Activated T-helper 9 cell treated with anti-CD3 and anti-CD28 coated beads, Interleukin-2, amount 50 U/mL, for 16 hours (primary cell): ENCODE measurements at places on chromosomes 12 and 14.

- DNase-seq = no peak
These were observed 783.6 kb upstream of the TBX3 start for GRCh38 chr12:115467531-115467930.

- DNase-seq = no peak
These were observed 18.5 kb downstream of the RHOF start for GRCh38 chr12:121774968-121775474.

DNA sequence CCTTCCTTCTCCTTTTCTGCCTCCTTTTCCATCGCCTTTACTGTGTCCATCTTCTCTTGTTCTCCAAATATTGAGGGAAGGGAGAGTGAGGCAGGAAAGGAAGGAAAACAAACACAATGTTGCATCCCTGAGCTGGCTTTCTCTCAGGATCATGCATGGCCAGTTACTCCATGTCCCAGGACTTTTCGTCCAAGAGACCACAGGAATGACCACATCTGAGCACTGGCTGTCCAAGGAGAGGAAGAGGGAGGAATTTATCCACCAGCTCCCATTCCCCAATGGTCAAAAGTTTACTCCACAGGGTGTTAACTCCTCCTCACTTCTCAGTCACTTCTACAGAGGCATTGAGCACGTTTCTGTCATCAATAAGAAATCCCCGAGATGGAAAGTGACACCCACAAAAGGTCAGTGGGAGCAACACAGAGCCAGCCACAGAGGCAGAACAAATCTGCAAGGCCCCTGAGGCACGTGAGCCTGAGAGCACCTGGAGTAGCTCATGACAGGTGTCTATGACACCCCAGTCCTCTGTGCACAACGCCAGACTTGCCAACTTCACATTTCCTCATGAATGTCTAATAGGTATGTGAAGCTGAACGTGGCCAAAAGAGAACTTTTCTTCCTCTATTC, 177.3 kb upstream of the NUDT4 start:
- DNase-seq = no peak

DNA sequence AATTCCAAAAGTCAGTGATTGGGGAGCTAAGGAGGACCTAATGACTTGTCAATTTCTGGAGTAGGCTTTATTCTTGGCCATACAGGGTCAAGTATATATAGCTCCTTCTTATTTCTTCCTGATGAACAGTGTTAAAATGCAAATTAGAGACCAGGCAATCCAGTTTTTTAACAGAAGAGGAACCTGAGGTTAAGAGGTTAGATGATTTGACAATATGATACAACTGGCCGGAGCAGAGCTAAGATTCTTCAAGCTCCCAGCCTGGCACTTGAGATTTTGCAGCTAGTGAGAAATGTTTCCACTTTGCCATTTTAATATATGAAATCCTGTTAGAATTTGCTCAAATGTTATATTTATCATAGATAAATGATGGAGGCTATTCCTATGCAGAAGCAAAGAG, 204.0 kb downstream of the SSPN start:
- no peak for DNase-seq

DNA sequence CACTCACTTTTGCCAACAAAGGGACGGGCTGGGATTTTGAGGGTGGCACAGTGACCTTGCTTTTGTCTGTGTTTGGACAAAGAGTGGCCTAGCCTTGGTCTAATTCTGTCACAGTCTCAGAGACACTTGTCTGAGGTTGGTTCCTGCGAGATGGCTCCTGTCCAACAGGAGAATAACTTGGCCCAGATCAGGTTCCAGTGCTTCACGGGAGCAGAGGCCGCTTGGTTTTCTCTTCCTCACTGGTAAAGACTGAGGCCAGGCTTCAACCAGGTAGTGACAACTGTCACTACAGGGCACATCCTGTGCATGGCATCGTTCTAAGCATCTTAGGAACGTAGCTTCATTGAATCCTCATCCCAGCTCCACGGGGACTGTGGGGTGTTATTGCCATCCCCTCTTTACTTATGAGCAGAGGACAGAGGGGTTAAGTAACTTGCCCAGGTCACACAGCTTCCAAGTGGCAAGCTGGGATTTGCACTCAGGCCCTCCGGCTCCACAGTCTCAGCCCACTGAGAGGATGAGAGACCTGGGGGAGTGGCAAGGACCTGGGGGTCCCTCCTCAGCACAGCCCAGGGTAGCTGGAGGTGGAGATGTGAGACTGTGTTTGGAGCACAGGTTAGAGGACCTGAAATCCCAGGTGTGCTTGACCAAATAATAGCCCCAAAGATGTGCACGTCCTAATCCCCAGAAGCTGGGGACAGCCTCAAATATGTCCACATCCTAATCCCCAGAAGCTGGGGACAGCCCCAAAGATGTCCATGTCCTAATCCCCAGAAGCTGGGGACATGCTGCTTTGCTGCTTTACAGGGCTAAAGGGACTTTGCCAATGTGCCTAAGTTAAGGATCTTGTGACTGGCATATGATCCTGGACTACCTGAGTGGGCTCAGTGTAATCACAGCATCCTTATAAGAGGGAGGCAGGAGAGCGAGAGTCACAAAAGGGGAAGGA, 179.2 kb upstream of the RTL1 start:
- DNase-seq = no peak

DNA sequence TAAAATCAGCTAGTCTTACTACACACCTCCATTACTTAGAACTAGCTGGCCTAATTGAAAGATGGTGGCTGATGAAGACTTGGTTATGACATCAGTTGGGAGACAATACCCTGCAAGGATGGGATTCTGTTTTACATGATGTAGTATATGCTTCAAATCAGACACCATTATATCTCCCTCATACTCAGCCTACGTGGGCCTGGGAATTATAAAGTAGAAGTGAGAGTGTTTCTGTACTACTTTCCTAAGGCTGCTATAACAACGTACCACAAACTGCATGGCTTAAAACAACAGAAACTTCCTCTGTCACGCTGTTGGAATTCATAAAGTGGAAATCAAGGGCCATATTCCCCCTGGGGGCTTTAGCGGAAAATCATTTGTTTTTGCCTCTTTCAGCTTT, 190.4 kb downstream of the PAH start:
- no peak for DNase-seq

DNA sequence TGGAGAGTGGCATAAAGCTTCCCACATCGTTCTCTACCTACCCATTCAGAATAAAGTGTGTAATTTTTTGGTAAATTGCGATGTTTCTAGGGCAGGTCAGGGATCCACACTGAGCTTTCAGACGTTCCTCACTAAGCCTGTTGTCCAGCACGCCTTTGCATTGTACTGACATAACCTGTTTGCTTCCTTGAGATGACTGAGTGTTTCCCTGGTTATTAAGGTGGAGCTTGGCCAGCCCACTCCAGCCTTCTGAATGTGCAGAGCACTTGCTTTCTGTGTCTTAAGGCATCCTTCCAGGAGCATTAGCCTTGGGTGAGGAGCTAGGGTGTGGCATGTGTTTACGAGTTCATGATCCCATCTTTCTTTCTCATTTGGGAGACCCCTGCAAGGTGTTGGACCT, 96.4 kb downstream of the TMEM260 start:
- DNase-seq = no peak

DNA sequence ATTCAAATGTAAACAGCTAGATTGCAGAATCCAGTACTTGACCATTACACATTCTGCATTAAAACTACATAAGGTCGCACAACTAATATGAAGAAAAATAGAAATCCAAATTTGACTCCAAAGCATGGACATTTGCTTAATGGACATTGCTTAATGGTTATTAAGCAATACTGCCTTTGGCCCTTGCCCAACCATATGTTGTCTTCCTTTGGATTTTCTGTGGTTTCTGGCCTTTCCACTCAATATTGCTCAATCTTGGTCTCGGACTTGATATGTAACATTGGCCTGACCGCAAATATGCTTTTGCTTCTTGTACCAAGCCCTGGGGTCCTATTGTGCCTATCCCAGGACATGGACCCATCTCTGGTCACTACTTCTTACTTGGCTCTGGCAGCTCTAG, 67.2 kb downstream of the PTPRR start:
- DNase-seq = no peak

DNA sequence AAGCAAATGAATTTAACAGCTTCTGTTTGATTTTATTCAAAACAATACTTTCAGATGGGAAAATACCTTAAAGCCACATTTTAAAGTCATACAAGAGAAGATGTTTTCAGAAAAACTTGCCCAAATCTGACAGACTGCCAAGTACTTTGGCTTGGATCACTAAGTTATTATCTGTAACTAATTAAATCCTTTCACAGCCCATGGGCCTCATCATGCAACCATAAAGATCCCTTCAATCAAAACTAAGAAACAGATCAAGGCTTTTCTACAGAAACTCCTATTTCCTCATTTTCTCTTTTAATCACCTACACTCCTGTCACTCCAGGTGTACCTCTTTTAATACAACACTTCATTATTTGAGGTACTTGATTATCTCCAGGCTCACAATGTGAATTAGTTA, 28.1 kb downstream of the BLTP3B start:
- no peak for DNase-seq

DNA sequence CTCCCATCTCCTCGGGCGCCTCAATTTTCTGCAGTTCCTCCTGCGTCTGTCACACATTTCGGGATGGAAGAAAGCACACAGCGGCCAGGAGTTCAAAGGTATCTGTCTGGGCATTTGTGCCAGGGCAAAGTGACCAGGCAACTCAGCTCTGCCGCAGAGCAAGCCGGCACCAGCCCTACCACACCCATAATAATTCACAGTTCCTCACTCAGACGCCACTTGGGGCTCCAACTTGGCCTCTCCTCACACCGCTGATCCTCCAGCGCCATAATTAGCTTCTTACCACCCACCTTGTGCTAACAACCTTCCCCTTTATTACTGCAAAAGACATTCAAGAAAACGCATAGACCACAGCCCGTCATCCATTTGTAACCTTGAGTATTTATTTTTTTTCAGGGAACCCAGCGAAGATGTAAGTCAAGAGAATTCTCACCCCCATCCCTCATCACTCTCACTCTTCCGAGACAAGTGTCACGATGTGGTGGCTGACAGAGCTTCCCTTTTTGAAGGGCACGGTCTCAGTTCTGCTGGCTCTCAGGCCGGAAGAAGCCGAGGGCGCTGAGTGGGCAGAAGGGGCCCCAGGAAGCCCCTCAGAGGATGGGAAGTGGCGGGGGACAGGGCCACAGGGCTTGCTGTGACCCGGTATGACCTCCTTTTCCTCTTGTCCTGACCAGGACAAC, 25.2 kb upstream of the NCOR2 start:
- DNase-seq = no peak

- DNase-seq = no peak
These were observed 148.0 kb downstream of the SLC38A4 start for GRCh38 chr12:46677749-46678148.

GRCh38 chr12:127162902-127163301, 1104.1 kb upstream of the TMEM132C start:
- DNase-seq = no peak

GRCh38 chr12:48219631-48220030, 16.5 kb upstream of the OR10AD1 start:
- no peak for DNase-seq

DNA sequence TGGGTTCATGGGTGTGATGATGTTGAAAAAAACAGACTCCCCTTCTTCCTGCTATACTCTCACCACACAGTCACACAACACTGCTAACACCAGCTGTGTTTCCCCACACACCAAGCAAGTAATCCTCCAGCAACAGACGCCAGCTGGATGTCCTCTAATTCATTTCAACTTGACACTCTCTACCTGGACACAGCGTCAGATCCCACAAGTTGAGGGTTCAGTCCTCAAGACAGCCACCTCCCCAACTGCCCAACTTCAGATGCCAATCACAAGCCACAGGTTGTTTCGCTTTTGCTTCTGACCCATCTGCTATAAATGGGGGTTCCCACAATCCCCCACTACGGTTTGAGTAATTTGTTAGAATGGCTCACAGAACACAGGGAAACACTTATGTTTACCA, 49.3 kb downstream of the TMEM30B start:
- no peak for DNase-seq

DNA sequence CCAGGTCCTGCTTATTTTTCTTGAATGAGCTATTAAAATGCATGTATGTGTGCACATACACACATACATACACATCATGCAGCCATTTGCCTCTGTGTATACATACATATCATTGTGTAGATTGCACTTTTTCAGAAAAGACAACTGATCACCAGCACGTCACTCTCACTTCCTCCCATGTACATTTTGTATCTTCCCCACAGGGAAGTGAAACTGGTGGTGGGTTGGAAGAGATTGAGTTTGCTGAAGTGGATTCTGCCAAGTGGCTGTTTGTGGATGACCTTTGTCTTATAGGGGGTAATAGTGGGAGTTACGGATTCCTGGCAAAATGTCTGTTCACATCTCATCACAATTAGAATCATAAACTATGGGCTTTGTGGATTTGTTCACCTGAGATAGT, 448.6 kb downstream of the RAD51B start:
- DNase-seq = no peak

GRCh38 chr12:1781772-1782171, 38.6 kb upstream of the LRTM2 start:
- no peak for DNase-seq

DNA sequence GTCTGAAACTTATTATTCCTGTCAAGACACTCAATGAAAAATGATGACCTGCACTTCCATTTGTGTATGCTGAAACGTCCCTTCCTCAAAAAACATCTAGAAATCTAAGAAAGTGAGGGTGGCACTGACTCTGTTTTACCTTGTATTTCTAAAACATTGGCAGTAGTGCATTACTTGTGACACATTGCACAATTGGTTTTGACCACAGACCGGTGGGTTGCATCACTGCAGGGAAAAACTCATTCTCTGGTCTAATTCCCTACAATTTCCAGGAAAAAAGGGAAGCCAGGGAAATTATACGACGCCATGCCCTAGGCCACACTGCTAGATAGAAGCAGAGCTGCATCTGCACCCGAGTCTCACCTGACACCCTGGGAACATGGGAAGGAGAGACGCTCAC, 156.7 kb downstream of the NTF3 start:
- no peak for DNase-seq

GRCh38 chr14:76755610-76756370, 5.5 kb upstream of the VASH1 start:
- no peak for DNase-seq

DNA sequence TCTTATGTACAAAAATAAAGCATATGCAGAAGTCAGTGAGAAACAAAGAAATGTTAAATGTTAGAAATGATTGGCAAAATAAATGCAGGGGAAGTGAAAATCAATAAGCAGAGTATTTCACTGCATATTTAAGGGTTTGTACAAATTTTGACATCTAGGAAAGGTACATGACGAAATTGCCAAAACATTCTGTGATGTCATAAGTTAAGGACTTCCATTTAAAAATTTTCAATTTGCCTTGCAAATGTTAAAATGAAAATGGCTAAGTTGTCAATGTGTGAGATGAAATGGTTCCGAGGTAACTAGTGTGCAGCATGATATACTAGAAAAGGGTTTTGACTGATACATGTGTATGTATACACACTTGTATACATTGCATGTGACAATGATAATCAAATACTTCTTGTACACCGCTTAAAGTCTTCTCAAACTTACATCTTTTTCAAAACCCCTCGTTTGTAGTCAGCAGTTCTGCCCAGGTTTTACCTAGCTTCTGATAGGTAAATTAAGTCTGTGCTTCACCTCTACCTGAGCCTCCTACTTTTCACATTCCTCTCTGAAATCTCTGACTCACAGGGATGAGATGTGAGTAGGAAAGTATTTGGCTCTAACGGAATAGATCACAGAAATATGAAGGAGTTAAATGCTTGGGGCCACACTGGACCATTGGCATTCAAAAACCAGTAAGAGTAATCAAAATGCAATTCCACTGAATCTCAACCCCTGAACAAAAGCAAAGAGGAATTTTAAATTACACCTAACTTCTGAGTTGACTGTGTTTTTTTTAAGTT, 442.4 kb upstream of the FOXG1 start:
- DNase-seq = no peak
